Stimulated activated CD8-positive, alpha-beta memory T cell treated with anti-CD3 and anti-CD28 coated beads, Interleukin-12 subunit alpha, Interleukin-12 subunit beta, amount 100 ng/mL, for 1 hour (primary cell): ENCODE measurements at places on chromosomes 16 and 17.

DNA sequence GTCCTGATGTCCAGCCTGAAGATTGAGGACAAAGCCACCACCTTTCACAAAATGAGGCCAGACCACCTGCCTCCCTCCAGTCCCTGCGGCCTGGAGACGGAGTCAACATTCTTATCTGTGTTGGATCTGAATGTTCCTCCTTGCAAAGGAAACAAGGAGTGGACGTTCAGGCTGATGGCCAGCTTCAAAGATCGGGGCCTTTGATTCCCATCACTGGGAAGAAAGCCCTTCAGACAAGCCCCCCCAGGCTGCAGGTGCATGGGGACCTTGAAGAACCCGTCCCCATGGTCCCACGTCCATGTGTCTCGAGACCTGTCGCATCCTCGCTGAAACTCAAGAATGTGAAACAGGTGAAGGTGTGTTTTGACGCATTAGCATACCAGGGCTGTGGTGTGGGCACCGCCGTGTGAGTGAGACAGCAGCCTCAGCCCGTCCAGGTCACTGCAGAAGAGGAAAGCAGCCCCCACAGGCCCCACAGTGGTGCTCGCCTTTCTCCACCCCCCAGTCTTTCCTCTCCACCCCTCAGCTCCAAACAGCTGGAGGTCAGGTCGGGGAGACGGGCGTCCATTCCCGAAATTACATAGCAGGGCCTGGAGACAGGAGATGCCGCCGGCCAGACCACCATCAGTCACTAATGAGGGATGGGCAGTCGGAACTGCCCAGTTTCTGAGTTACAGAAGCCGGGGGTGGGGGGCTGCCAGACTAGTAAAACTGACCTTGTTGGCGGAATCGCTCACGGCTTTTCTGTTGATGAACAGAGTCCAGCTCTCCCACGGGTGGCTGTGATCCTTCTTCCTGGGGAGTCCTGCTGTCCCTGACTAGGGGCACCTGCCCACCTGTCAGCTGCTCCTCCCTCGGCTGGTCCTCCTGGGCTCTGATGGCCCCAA is 877 bp upstream of the CSNK1D start:
- DNase-seq = no peak

GRCh38 chr17:750431-751037 is 1.5 kb downstream of the GEMIN4 start:
- no peak for DNase-seq

- no peak for DNase-seq
Measured at GRCh38 chr17:82464567-82464929, 6.0 kb downstream of the NARF start.

DNA sequence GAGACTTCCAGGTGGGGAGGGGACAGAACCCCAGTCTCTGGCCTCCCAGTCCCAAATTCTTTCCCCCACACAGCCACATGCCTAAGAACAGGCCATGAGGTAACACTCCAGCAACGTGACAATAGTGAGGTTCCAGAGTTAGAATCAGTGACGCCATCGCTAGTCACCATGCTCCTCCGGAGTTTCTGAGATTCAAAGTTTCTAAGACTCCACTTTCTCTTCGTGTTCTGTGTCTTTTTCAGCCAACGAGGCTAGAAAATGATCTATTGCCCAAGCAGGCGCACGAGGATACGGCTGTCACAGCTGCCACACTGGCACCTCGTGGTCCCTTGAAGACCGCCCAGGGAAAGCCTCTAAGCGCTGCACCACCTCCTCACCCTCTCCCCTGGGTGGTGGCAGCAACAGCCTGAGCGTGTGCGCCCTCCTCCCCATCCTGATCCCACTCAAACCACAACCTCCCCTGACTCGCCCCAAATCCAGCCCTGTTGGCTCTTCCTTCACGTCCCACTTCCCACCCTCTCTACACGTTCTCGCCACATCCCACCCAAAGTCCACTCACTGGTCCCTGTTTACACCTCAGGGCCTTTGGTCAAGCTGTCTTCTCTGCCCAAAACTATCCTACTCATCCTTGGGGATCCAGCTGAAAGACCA is 1.0 kb downstream of the MCRIP1 start:
- no peak for DNase-seq

GRCh38 chr17:30957741-30958140 is 13.1 kb upstream of the RNF135 start:
- no peak for DNase-seq

DNA sequence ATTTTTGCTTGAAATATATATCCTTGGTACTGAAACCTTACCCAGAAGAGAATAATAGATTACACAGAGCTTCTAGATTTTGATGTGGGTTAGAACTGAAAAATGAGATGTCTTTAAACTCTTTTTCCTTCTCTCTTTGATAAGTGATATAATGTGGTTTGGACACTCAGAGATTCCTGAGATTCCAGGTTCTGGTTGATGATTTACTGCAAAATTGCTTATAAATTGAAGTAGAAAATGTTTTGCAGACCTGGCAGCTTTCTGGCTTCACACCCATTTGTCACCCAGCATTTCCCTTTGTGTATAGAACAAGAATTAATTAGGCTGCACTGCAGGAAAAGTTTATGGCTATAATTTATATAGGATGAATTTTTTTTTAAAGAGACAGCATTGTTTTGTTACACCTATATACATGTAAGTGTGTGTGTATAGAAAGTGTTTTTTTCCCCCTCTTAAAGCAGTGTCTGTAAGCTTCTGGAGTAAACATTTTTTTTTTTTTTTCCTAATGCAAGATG is 23.5 kb downstream of the AATF start:
- no peak for DNase-seq
